Inflammatory macrophage treated with lipopolysaccharide for 4 hours (primary cell): ENCODE measurements at places on chromosomes 6 and 20.

GRCh38 chr20:3403741-3404140, 3.7 kb downstream of the DNAAF9 start:
- DNase-seq: no peak

DNA sequence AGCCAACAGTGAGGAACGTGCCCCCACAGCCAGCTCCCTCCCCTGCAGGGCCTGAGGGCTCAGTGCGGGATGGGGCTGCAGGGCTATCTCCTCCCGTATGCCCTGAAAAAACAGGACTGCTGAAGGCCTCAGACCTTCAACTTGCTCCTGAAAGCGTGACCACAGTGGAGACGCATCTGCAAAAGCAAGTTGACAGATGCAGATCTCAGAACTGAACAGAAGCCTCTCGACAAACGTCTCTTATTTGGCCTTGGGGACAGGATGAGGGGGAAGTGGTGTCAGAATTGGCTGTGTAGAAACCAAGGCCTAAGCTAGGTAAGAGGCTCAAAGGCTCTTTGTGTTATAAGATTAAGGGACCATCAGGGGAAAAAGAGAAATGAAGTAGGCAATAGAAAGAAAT, 120.7 kb upstream of the SLC22A23 start:
- DNase-seq: no peak

- peak; percentile 19 for DNase-seq
These were observed 341.2 kb downstream of the CDKAL1 start for GRCh38 chr6:20875369-20875963.

DNA sequence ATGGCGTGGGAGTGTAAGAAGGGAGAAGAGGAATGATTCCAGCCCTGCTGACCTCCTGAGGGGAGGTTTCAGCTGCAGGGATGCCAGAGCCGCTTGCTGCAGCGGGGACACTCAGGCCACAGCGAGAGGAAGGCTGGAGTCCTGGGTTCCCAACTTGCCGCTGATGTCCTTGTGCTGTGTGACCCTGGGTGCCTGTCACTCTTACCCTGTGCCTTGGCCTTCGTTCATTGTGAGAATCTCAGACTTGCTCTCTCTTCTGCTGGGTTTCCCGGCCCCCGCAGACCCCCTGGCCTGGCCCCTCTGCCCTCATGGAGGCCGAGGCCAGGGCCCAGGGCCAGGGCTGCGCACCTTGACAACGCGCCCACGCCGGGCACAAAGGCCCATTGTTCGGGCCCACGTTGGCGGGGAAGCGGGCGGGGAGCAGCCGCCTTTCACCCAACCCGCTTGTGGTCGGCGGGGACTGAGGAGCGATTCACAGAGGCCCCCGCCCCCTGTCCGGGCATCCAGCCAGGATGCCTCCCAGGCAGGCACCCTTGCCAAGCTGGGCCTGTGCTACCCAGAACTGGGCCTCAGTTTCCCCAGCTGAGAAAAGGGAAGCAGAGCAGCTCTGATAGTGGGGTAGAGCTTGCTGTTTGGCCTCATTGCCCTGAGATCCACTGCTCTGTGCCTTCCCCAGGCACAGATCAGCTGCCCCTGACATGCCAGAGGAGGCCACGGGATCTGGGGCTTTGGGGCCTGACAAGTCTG, 52.4 kb downstream of the CEBPB start:
- DNase-seq: no peak

- DNase-seq: no peak
These were observed 96.7 kb downstream of the KLHL32 start for GRCh38 chr6:97021194-97021593.

GRCh38 chr20:61923371-61924166, 142.1 kb downstream of the TAF4 start:
- DNase-seq: no peak

DNA sequence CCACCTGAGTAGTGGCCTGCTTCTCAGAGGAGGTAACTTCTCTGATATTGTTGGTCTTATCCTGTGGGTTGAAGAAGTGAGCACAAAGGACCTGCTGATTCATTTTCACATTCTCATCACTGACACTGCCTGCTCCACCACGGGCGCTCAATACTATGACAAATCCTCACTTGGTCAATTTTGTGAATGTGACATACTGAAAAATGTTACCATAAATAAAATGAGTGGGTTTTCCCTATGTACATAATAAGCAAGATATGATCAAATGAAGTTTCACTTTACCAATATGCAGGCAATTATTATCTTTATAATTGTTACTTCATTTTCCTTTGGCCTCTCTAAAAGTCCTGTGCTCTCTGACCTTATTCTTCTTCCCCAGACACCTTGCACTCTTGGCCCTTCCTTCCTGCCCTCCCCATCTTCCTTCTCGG, 71.5 kb upstream of the RIPOR2 start:
- DNase-seq: peak; percentile 94

DNA sequence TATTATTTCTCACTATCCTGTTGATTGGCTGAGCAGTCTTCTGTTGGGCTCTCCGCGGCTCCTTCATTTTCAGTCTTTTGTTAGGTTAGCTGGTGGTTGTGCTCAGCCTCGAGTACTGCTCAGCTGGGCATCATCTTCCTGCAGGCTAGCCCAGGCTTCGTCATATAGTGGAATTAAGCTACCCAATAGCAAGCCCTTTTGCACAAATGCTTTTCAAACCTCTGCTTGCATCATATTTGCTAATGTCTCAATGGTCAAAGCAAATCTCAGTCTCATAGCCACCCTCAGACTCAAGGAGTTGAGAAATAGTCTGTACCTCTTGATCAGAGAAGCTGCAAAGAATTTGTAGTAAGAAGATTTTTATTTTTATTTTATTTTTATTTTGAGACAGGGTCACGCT, 23.7 kb downstream of the STX11 start:
- peak; percentile 70 for DNase-seq

GRCh38 chr6:3726421-3726820, 25.1 kb downstream of the PXDC1 start:
- DNase-seq: no peak

DNA sequence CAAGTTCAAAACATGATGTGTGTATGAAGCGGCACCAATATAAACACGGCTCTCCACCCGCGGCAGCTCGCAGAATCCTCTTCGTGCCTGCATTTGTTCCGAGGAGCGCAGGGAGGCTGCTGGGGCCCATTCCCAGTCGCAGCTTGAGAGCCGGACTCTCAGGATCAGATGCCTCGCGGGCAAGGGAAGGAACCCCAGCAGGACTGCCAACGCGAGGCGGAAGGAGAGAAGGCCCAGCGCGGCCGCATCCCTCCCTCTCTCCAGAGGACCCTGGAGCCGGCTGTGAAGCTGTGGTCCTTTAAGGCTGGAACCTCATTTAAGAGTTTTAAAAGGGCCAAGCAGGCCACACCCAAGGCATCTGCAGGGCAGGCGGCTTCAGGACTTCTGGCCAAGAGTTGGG, 44.2 kb upstream of the ZBP1 start:
- no peak for DNase-seq
